Central memory CD4-positive, alpha-beta T cell (primary cell): ENCODE measurements at places on chromosomes 11 and 22.

GRCh38 chr11:69395287-69395686 lies 86.2 kb upstream of the LINC01488 start:
- DNase-seq, result no peak

- no peak for DNase-seq
Measured at GRCh38 chr11:76700177-76701100, 29.9 kb upstream of the LRRC32 start.

DNA sequence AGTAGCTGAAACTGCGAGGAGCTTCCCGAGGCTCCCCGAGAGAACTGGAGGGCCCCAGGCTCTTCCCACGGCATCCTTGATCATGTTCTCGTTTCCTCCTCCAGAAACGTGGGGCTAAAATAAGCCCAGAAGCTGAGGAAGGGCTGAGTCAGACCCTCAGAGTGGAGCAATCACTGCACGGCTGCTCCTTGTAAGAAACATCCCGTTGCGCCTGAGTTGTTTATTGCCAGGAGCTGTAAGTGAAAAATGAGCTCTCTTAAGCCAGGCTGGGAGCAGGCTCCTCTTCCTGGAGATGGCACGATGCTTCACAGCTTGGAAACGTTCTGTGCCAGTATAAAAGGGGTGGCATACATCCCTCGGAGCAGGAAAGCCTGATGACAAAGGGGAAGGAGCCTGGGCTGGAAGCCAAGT lies 47.3 kb upstream of the SYN3 start:
- DNase-seq, result no peak

DNA sequence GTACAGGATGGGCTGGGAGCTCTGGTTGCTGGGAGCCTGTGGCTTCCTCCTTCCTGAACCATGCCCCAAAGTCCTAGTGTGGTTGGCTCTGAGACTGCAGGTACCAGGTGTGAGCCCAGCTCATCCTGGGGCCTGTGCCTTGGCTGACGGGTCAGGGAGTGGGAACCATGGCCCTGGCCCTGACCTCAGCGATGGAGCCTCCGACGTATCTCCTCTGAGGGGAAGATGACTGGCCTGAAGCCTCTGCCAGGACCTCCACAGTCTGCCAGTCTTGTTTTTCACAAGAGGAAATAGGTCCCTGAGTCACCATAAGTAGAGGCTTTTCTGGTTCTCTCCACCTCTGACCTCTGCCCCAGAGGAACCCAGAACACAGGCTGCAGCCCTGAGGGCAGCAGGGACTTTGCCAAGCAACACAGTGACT lies 3.4 kb downstream of the RCE1 start:
- no peak for DNase-seq

DNA sequence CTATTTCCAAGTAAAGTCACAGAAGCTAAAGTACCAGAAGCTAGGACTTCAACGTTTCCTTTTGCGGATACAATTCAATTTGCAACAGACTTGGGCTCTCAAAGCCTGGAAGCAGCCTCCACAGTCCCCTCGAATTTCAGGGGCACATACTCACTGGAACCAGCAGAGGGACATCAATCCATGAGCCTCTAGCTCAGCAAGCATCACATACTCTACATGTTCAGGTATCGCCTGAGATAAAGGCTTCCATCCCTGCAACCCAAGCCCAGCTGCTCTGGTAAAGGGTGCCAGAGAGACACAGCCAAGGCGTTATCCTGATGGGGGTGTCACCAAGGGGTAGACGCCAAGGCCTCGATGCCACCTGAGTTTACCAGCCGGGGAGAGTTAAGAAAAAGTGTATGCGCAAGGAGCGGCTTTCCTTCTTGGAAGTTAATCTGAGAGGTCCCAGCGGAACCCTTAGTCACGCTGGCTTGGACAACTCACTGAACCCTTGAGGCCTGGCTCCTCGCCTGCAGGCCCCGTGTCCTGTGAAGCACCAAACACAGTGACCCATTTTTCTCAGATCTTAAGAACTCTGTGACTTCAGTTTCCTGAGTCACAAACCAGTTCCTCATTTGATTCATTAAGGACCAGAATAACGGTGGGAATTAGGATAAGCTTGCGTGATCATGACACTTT lies 13.0 kb downstream of the LTO1 start:
- DNase-seq, result no peak

DNA sequence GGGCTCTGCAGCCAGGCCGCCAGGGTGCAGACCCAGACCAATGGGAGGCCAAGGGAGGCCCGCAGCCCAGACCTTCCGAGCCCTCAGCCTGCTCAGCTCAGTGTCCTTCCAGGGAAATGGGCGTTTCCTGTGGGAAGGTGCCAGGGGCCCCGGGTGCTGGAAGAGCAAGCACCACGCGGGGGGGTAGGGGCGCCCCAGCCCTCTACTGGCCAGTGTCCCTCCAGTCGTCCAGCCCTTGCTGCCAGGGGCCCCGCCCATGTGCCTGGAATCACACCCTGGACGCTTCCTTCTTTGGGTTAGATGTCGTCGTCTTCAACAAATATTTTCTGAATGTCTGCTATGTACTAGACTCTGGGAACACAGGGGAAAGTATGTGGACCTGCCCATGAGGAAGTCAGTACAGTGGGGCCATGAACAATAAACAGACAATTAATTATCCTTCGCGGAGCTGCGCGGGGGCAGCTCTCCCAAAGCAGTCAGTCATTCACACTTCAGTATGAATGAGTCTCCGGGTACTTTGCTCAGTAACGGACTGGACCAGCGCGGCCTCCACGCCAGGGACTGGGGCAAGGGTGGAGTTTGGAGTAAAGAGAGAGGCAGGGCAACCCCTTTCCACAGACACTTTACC lies 60.2 kb downstream of the CDKN1C start:
- no peak for DNase-seq

DNA sequence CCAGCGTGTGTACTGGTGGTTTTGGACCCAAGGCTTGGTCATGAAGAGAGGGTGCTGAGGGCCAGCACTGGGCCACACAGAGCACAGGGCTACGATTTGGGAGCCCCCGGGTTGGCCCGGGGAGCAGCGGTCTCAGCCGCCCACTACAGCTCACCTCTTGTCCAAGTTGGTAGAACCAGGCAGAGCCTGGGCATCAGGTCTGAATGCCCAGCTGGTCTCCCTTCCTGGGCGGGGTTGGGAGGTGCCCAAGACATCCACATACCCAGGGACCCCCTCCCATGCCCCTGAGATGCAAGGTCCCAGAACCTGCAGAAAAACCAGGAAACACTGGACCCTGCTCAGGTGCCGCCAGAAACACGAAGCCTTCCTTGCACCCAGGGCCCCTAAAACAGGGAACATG lies 18.0 kb downstream of the CELSR1 start:
- DNase-seq, result no peak

- no peak for DNase-seq
Measured at GRCh38 chr11:128421577-128422330, 165.6 kb downstream of the ETS1 start.

- no peak for DNase-seq
Measured at GRCh38 chr22:35220221-35220620, 37.1 kb upstream of the HMGXB4 start.

- no peak for DNase-seq
Measured at GRCh38 chr22:36192542-36192941, 9.1 kb downstream of the APOL4 start.

DNA sequence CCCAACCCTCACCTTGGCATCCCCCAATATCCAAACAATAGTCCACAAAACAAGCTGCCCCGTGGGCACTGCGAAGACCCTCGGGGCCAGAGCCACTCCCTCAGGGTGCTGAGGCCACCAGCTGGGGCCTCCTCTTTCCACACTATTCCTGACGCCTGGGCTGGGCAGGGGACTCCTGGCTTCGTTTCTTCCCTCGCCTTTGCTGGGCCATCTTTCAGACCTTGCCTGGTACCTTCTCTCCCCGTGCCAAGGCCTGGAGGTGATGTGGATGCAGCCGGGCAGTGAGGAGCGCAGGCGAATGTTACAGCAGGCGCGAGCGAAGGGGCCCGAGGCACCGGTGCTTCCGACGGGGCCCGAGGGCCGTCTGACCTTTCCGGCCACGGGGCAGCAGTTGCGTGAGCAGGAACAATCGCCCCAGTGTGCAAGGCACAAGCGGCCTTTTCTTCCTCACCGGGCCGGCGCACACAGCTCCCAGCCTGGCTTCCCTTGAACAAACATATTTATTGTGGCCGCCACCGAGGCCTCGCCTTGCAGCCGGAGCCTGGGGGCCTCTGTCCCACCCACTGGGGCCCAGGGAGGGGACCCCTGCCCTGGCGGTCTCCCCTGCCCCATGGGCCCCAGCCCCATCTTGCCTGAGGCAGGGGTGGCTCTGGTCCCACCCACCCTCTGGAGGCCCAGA lies 32.6 kb upstream of the KCNQ1OT1 start:
- no peak for DNase-seq
